ENCODE measurements at places on chromosomes 4 and X.

GRCh38 chr4:138178566-138178965 is 63.6 kb downstream of the SLC7A11 start:
- peak; percentile 75 for DNase-seq

DNA sequence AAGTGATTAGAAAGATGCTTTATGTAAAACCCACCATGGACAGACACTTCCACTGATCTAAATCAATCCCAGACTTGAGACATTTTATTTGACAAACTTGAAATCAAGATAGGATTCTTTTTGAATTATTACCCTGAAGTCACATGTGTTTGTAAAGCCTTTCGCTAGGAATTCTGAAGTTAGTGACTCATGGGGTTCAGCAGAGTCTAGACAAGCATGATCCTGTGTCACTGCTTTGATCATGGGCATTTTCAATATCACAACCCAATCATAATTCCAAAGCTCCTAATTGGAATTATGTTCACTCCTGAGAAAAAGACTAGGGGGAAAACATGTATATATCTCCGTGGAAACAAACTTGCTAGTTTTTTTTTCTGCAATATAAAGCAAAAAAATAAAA is 67.5 kb upstream of the BMP3 start:
- DNase-seq = no peak

- no peak for DNase-seq
Observed at GRCh38 chr4:105510245-105510644, 36.4 kb upstream of the PPA2 start.

DNA sequence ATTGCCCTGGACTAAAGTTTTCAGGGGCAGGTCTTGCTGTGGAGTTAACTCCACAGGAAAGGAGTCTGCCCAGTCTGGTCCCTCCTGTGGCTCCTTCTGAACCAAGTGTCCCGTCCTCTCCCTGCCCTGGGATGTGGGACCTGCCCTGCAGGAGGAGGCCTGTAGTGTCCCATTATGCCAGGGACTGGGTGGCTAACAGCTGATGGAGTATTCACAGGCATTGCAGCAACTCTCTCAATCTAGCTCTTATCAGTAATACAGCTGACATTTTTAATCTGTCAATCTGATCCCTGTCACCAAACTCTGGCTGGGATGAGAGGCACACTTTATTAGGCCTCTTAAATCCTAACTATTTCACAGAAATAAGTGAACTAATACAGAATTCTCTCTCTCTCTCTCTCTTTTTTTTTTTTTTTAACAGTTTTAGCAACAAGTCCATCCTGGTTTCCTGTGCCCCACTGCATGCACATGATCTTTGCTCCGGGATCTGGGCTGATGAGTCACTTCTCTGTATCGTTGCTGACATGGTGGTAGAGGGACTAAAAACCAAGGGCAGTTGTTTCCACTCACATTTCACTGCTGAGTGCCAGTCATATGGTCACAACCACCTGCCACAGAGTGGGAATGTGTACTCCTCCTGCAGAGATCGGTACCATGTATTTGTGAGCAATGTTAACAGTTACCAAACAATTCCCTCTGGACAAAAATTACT is 39.1 kb downstream of the HAND2 start:
- peak; percentile 84 for DNase-seq

- DNase-seq = peak; percentile 56
Observed at GRCh38 chr4:47705326-47705981, 132.4 kb downstream of the CORIN start.

- no peak for DNase-seq
Observed at GRCh38 chrX:10041383-10041782, 74.2 kb downstream of the CLDN34 start.

GRCh38 chrX:46611658-46612362 is 38.2 kb downstream of the CHST7 start:
- DNase-seq = no peak

GRCh38 chr4:155164718-155165117 is 43.7 kb upstream of the NPY2R start:
- DNase-seq = no peak

DNA sequence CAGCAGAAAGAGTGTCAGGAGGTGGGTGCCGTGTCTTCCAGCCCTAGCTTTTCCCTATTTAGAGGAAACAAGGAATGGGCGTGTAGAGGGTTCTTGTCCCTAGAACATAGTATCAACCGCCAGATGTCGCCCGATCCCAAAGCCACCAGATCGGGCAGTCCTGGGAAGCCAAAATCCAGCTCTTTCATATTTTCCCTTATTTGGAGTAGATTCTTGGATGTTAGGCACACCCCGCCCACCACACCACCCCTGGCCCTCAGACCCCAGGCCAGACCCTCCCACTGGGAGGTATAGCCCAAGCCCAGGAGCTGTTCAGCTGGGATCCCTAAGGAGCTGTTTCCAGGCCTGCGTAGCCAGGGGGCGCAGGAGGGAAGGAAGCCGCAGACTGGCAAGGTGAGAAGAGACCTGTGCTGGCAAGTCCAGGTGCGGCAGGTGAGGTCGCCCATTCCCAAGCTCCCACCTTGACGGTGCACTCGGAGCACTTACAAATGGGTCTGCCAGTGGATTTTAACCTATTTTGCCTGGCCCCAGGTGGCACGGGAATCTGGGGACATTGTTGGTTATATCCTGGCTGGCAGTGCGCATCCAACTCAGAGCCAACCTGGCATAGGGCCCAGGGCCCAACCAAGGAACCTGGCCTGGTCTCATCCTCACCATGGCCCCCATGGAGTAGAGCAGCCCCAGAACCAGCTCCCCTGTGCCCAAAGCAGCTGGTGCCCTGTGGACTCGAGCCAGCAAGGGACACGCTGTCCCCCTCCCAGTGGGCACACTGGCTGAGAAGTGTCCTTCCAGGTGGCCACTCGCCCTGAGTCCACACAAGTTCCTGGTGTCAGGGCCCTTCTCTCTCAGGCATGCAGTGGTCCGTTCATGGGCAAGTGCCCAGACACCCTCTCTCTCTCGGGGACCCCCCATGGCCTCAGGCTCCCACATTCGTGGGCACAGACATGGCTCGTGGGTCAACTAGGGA is 811 bp downstream of the FLNA start:
- peak; percentile 72 for DNase-seq

DNA sequence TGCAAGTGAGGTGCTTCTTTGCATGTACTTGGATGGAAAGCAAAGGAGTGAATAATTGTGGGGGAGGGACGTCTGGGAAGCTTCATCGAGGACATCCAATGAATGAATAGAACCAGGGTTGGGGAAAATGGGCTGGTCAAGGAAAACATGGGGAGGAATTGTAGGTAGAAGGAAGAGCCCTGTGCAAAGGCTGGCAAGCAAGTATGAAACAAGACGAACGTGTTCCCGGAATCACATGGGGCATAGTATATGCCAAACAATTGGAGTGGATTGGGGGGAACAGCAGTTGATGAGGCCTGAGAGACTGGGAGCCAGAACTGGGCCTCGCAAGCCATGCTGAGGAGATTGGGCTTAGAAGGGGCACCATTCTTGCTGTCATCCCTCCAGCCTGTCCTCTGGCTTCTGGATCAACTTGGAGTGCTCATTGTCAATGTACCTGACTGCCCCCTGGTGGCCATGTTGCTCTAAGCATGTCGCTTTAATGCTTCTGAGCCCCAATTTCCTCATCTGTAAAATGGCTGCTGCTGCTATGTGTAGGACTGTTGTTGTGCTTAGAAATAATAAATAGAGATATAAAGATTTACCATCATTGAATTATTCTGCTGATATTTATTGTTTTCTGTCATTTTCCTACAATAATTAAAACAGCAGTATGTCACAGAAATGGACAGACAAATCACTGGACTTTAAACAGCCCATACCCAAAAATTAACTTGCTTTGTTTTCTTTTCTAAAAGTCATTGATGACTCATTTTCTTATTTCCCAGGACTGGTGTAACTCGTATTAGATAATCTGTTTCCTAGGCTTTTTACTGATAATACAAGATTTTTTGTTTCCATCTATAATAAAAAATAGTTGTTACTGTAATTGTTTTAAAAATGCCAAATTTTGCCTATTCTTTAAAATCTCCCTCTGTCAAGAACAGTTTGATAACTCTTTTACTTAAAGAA is 66.4 kb downstream of the JADE3 start:
- DNase-seq = peak; percentile 89

DNA sequence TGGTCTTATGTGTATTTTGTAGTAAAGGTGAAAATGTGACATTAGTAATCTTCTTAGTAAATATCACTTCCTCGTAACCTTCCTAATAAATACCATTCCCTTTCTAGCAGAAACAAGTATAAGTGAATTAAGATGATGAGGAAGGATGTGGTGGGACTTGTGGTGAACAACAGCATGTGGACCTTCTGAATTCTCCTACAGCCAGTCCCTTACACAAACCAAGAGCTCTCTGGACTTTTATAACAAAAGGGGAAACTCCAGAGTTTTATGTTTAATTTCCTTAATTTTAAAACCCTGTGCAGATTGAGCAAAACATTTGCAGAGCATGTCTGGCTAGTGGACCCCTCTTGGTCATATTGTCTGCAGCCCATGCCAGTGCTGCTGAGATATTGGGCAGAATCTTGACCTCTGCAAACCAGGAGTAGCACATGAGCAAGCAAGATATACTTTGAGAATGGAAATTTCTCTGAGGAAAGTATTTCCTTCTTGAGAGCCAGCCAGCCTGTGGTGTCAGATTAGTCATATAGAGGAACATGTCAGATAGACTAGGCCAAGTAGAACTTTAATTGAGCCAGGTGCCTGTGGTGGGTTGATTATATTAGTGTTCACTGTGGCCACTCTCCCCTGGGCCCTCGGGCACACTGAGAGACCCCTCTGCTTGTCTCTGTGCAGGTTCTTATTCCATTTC is 328.2 kb downstream of the DKK2 start:
- no peak for DNase-seq
